ENCODE measurements at places on chromosomes 2 and 18.

DNA sequence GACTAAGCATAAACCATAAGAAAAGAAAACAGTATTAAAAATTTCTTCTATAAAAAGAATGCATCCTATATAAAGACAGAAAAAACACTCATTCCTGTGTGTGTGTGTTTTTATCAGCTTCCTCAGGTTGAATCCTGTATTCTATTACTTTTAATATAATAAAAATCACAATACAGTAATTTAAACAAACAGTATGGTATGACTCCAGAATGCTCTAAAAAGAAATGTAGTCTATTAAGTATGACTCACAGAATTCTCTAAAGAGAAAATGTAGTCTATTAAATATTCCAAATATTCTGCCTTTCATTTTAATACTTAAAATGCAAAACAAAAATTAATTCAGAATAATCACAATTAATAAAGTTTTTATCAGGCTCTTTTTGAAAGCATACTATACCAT is 19.8 kb downstream of the CCDC88A start:
- DNase-seq, result no peak

DNA sequence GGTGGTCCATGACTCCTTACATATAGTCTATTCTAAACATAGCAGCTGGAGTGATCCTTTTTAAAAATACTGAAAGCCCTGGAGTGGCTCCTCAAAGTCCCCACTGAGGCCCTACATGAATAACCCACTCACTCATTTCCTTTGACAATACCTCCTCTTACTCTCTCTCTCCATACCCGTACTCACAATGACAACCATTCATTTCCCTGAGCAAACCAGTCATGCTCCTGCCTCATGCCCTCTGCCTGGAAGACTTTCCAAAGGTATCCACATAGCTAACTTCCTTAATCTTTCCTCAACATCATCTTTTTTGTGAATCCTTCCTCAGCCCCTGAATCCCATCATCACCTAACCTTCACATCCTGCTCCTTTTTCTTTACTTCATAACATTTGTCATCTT is 102.6 kb downstream of the BAZ2B start:
- DNase-seq, result no peak

DNA sequence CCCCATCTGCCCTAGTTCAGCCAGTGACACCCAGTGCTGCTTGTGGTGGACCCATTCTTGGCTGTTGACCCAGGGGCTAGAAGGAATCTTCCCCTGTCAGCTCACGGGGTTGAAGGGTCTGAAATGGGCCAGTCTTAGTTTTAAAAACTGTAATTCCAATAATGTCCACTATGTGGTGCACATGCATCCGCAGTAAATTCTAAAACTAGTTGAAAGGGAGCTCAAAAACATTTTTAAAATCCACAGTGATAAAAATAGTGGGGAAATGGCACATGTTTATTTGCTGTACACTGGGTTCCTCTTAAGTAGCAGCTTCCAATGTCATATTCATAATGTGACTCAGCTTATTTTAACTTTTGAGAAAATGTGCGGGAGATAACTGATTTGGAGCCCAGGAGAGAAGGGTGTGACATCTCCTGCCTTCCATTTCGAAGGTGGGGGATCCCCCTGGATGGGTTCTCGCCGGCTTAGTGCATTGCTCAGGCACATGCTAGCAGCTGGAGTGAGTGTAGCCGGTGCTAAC is 32.8 kb downstream of the GRHL1 start:
- DNase-seq, result peak; percentile 49

GRCh38 chr18:42442656-42443055 is 487.6 kb downstream of the PIK3C3 start:
- no peak for DNase-seq

DNA sequence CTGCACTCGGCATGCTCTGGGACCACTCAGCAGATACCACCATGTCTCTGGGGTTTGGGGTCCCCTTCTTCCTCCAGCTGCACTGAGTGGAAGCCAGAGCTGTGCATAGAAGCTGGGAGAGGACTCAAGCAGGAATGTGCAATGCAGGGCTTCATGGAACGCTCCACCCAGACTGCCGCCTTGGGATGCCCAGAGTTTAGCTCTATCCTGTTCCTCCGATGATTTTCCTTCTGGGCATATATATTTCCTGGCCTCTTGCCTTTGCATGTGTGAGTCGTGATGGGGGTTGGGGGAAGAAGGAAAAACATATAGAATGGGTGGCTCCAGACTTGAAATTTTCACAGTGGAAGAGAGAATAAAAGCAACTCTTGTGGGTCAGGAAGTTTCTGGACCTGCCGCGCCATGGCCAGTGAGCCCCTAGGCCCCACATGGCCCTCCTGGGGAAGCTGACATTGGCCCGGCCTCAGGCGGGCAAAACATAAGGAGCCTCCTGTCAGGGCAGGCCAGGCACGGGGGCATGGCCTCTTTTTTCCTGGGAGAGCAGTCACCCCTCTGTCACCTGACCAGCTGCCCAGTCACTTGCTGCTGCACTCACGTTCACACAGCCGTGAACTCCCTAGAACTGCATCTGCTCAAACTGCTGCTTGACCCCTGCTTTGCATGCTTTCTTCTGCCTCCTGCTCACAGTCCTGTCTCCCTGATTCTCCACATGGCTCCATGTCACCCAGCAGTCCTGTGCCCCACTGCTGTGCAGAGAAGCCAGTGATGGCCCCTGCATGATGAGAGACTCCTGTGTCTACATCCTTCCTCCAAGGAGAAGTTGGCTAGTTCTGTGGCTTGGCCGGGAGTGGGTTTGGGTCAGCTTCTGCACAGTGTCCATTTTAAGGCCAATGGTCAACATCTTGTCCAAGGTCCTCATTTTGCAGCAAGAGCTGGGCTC is 197.8 kb downstream of the CTIF start:
- no peak for DNase-seq

- no peak for DNase-seq
Observed at GRCh38 chr18:27847412-27847811, 329.5 kb downstream of the CDH2 start.

GRCh38 chr2:135585586-135585985 is 54.3 kb downstream of the R3HDM1 start:
- DNase-seq, result no peak

Data from LHCN-M2 (cell line).